ENCODE measurements at places on chromosomes 6 and 20.

DNA sequence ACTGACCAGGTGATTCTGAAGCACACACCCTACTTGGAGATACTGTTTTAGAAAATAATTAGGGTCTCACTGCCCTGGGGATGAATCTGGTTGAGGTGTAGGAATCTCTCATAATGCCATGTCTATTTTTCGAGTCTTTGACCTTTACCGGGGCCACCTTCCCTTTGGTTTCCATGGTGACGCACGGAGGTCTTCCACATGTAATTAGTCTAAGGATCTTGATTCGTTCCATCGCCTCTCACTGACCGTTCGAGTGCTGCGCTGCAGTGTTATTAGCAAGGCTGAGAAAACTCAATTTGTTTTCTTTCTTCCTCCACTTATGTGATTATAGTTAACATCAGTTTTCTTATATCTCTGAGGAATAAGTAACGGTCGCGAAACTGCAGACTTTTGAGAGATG is 144.3 kb upstream of the SPACA1 start:
- no peak for DNase-seq

DNA sequence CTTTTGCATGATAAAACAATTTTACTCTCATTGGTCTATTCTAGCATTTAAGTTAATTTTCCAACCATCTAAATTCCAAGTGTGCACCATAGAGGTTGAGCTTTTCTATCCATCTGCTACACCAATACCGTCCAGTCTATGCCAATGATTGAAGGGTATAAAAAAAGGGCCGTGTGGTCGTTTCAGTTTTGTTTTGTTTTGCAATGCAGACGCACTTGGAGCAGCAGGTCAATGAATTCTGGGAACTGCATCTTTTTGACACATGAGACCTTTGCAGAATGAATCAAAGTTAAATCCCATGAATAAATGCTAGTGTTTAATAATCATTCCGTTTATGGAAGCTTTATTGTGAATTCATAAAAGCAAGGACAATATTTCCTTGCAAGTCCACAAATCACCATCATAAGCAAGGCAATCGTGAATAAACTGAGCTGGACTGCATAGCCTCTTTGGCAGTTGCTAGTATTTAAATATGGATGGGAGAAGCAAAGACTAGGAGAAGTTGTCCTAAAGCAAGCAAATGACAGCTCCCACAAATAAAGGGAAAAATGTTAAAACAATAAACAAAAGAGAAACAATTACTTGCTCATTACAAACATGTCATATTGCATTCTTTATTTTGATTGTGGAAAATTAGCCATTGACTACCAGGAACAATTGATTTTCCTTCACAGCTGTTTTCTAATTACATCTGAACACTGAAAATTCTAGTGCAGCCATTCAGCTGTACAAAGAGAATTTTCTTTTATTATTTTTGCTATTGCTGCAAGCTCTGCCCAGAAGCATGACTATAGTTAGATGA is 649.7 kb upstream of the GJE1 start:
- no peak for DNase-seq

GRCh38 chr6:159043947-159044346 is 844 bp downstream of the TAGAP start:
- DNase-seq = no peak

GRCh38 chr6:149999636-150000035 is 25.7 kb downstream of the RAET1L start:
- DNase-seq = no peak

GRCh38 chr6:100946021-100946540 is 65.0 kb upstream of the ASCC3 start:
- no peak for DNase-seq

DNA sequence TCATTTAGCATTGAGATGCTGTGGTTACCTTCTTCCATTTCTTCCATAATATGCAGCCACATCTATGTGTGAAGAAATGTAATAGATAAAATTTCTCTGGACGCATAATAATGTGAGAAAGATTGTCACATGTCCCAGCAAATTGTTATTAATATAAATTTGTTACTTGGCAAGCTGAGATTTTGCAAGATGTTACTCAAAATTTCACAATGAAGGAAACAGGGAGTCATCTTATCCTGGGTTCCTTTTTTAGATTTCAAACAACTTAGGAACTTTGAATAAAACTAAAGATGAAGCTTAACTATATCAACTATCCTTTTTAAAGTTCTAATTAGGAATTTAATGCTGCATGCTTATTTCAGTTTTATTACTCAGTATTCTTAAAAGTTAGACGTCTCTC is 3.6 kb downstream of the ESR1 start:
- DNase-seq = no peak

GRCh38 chr6:140043762-140044378 is 669.4 kb upstream of the CITED2 start:
- DNase-seq = no peak

- no peak for DNase-seq
Measured at GRCh38 chr6:146297815-146298214, 245.8 kb upstream of the RAB32 start.

- no peak for DNase-seq
Measured at GRCh38 chr6:109531446-109531845, 48.4 kb upstream of the ZBTB24 start.

GRCh38 chr6:112331306-112331705 is 15.8 kb upstream of the RFPL4B start:
- DNase-seq = no peak

DNA sequence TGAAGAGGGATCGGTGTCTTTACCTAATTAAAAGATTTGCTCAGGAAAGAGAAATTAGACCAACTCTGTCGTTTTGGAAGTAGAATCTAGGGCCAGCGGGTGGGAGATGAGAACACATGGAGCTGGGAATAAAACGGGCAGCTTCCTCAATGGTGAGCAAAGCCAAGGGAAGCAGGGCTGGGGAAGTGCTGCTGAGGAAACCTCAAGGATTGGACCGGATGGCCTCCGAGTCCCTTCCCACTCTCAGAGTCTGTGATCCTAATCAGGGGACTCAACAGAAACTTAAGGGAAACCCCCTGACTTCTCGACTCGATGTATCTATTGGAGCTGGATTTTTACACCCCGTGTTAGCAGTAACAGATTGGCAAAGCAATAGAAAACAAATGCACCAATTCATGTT is 10.8 kb downstream of the GCNT2 start:
- no peak for DNase-seq

DNA sequence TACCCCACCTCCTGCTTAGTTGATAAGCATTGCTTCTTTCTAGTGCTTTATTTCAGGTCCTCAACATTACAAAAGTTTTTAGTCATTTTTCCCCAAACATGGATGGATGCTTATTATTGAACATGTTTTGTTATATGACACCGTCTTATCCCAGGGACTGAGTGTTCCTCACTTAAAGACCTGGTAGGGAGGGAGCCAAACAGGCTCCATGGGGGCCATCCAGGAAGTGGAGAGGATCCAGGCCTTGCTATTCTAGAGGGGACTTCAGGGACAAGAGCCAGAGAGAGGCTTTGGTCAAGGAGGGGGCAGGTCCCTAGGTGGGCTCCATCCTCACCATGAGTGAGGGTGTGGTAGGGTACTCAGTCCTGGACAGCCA is 7.4 kb downstream of the SLC32A1 start:
- DNase-seq = no peak

- DNase-seq = no peak
Measured at GRCh38 chr20:32742322-32743236, 688 bp downstream of the COMMD7 start.

DNA sequence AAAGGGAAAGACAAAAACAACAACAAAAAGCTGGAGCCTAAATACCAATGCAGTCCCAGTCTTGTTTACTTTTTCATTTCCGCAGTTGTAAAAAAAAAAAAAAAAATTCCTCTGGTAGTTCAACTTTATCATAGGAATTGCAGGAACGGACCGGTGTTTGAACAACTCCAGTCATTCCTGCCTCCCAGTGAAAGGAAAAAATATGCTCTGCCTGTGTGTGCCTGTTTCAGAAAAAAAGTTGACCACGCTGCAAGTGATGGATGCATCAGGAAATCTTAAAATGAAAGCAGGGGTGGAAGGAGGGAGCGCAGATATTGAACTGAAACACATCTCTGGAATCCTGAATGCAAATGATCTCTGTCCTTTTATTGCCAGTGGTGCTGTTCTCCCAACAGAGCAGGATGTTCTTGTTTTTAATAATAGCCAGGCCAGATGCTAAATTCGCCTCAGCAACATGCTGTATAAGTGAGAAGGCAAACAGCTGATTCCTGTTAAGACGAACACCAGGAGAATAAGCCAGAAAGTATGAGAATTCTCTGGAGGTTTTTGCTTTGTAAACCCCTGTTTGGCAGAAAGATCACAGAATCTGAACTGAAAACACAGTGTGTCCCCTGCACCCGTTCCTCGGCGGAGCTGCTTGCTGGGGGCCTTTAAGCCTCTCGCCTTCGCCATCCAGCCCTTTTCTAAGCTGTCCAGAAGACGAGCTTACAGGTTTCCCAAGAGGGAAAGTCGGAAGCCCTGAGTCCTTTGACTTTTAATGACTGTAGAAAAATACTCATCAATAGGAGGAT is 178.4 kb upstream of the SUPT3H start:
- no peak for DNase-seq

GRCh38 chr6:24969343-24969860 is 33.6 kb upstream of the RIPOR2 start:
- DNase-seq = no peak

- no peak for DNase-seq
Measured at GRCh38 chr6:113185299-113185698, 671.8 kb upstream of the MARCKS start.

DNA sequence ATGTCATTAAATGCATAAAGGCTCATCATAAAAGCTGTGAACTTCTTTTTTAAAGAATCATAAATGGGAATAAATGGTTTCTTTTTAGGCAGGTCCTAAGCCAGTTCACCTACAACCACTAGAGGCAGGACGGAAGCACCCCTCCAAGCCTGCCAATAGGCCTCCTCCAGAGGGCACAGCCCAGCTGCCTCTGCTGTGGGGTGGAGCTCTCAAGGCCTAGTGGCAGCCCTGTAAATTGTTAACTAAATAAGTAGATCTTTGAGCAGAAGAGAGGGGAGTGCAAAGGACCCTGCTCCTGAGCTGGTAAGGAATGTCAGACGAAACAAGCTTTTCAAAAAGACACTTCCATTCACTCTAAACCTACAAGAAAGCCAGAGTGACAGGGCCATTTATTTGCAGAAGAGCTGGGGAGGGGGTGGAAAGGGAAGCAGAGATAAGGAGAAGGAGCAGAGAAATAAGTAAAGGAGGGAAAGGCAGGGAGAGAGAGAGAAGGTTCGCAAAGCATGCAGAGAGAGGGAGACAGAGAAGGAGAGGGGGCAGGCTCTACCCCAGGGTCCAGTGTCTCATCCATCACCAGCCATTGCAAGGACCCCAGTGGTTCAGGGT is 18.0 kb upstream of the MAFB start:
- DNase-seq = no peak

DNA sequence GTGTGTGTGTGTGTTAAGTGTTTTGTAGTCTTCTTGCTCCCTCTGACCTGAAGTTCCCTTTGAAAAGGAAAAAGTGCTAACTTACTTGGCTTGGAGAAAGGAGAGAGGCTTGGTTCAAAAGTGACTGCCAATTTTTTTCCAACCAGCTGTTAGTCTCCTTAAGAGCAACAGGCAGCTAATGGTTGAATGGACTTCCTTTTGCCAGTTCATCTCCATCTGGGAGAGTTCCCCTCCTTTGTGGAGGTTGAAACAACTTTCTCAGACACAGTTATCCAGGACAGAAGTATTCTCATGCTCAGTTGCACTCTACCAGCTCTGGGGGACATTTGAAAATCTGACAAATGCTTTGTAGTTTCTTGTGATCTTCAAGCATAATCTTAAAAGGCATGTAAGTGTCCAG is 4.5 kb downstream of the RIPOR2 start:
- DNase-seq = peak; percentile 18

DNA sequence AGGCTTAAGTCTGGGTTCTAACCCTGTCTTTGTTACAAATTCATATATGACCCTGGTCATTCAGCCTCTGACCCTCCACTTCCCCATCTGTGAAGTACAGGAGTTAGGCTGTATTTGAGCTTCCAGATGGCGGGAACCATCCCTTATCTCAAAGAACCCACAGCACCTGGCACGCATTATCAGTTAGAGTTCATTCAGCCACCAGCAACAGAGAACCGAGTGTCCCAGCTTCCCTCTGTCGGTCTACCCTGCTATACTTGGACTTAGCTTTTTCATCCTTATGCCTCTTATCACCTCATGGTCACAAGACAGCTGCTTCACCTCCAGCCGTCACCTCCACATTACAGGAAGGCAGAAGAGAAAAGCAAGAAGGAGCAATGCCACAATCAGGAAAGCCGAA is 147.8 kb downstream of the EYA2 start:
- DNase-seq = no peak

DNA sequence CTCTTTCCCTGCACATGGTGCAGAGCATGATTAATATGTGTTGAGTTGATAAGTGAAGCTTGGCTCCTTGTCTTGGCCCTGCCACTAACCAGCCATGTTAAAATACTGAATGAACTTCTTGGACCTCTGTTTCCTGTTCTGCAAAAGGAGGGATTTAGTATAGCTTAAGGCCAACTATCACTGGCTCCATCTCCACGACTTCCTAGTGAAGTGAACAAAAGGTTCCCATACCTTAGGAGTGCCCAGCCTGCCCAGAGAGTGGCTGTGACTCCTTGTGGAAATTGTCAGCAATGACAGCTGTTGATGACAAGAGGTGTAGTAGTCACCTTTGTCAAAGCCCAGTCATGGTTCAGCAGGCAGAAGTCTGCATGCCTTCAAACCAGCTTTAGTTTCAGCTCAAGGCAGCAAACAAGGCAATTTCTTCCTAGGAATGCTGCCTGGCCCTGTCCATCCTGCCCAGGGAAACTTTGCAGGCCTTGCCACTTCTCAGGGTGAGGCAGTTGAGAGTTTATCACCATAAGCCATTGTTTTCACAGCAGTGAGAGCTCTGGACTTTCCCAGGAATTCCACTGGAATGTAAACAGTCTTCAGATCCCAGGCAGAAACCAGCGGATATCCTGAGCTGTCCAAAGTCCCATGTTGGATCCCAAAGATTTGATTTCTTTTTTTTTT is 169.7 kb upstream of the TNFAIP3 start:
- DNase-seq = peak; percentile 82

DNA sequence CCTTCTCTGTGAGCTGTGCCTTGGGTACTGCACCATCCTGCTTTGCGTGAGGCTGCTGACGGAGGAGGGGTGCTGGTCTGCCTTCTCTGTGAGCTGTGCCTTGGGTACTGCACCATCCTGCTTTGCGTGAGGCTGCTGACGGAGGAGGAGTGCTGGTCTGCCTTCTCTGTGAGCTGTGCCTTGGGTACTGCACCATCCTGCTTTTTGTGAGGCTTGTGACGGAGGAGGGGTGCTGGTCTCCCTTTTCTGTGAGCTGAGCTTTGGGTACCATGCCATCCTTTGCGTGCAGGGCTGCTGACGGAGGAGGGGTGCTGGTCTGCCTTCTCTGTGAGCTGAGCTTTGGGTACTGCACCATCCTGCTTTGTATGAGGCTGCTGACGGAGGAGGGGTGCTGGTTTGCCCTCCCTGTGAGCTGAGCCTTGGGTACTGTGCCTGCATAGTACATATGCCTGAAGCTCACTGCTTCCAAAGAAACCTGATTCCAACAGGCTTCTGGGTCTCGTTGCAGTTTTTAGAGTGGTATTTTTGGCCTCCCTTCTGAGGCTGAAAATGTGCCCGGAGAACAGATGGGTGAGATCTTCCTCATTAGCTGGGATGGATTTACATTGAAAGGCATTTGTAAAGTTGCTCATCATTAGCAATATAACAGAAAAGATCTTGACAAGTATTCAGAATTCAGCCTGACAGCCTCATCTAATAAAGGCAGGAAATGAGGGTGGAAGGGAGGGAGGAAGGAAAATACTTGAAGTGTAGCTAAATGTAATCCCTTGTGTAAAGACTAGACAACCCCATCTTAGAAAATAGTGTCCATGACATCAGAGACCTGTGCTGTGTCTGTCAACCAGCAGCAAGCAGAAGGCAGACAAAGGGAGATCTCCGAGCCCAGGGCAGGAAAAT is 46.8 kb upstream of the UNC93A start:
- DNase-seq = no peak

- DNase-seq = no peak
Measured at GRCh38 chr6:167678102-167679101, 148.3 kb upstream of the AFDN start.

Measured in kidney epithelial cell (primary cell).